ENCODE measurements at places on chromosomes 16 and 17.

DNA sequence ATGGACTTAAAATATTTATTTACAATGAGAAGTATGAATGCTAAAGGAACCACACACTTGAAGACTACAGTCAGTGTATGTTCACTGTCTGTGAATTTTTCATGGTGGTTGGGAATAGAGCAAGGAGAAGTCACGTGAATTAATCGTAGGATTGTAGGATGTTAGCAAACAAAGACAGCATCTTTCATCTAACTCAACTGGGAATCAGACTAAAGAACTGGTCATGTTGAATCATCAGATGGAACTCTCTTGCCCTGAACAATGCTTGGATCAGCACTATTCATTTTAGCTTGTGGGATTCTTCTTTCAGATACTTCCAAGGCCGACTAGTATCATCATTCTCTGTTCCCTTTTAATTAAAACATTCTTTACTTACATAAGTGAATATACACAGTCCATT lies 18.1 kb downstream of the KCNJ2 start:
- no peak for DNase-seq

DNA sequence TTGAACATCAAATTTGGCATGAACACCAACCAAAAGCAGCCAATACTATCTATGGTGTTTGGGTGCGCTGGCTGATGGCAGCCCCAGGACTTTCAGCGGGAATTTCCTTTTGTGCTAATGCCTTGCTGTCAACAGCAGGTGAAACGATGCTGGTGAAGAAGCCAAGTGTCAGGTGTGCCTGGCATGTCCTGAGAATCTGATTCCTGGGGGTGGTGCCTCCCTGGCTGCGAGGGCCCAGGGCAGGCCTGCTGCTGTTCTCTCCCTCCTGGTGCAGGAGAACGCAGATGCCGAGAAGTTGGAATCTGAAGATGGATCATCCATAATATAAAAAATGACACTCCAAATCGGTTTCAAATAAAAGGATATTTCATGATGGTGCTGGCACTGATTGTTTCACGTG lies 62.0 kb upstream of the DNAJA2 start:
- no peak for DNase-seq

DNA sequence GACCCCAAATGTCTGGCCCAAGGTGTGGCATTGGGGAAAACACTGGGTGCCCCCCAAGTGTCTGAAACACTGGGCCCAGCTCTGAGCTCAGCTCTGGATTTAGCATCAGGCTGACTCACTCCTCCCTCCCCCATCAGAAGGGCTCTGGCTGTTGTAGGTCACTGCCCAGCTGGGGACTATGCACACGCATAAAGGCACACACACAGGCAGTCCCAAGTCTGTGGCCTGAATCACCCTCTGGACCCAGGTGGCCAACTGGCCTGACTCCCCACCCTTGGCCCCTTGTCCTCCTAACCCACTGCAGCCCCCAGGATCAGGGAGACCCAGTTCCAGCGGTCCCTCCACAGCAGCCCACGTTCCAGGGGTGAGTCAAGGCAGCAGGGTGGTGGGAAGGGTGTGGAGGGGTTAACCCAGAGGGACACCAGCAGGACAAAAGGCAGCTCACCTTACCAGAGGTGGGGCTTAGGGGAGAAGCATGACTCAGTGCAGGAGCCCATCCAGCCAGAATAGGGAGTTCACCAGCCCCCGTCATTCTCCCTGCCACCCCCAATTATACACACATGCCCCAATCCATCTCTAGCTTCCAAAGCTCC lies 47.0 kb downstream of the MYO18A start:
- DNase-seq: peak; percentile 34

GRCh38 chr16:2072926-2073325 lies 25.1 kb downstream of the TSC2 start:
- DNase-seq: no peak

- no peak for DNase-seq
These were observed 117.1 kb upstream of the COX10 start for GRCh38 chr17:13952009-13952750.

GRCh38 chr17:3035968-3036280 lies 27.5 kb downstream of the OR1D5 start:
- no peak for DNase-seq

DNA sequence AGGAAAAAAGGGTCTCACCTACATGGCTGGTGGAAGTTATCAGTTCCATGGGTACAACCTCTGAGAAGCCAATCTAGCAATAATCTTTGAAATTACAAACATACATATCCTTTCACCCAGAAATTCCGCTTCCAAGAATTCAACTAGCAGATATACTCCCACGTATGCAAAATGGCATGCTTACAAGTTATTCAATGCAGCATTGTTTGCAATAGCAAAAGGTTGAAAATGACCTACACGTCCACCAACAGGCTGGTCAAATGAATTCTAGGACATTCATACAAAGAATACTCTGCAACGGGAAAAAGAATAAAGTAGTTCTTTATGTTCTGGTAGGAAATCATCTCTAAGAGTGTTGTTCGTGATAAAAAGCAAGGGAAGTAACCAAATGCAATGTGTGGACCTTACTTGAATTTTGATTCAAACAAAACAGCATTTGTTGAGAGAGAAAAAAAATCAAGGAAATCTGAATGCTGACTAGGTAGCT lies 63.7 kb upstream of the NLK start:
- no peak for DNase-seq

DNA sequence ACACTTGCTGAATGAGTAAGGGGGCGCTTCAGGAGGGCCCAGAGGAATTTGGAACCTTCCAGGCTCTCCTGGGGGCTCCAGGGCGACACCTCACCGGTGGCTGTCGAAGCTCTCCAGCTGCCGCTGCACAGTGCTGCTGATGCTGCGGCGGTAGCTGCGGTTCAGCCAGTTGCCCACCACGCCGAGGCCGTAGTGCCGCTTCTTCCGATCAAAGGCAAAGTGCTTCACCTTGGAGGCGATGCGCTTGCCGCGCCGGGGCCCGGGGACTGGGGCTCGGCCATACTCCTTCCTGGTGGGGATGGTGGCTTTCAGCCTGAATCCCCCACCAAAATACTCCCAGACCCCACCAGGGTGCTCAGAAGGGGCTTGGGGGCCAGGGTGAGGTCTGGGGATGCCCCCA lies 9.3 kb downstream of the AANAT start:
- DNase-seq: no peak

DNA sequence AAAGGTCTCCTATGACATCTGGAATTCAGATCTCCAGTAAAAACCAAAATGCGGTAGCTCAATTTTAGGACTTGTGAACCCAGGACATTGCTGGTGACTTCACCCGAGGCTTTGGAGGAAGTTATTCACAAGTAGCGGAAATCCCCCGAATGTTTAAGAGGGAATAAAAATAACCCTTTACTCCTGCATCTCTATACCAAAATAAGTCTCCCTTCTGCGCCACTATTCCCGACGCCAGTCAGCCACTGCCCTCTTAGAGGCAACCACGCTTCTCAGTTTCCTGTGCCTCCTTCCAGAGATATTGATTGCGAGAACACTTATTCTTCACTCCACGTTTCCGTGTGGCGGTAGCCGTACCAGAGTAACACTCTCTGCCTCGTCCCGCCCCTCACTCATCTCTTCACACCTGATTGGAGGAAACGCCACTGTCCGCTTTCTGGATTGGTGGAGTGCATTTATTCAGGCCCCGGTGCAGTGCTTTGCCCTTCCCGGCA lies 27.4 kb downstream of the EMP2 start:
- peak; percentile 32 for DNase-seq

- DNase-seq: no peak
These were observed 427.6 kb downstream of the ZFHX3 start for GRCh38 chr16:72620348-72620747.

- no peak for DNase-seq
These were observed 15.5 kb downstream of the AXIN2 start for GRCh38 chr17:65545705-65546523.

DNA sequence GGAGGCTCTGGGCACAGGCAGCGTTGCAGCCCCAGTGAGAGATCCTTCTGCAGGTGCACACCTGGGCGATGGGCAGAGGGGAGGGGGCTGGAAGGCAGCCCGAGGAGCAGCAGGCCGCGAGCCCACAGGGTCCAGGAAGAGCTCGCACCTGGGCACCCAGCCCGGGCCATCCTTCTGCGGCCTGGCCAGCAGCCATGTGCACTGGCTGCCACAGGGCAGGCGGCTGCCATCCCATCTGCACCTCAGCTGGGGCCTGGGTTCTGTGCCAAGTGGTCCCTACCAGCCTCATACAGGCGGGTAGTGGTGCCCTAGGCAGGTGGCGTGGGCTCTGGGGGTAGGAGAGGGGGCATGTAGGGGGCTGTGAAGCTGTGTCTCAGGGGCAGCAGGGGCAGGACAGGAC lies 197.2 kb downstream of the RBFOX3 start:
- DNase-seq: no peak

DNA sequence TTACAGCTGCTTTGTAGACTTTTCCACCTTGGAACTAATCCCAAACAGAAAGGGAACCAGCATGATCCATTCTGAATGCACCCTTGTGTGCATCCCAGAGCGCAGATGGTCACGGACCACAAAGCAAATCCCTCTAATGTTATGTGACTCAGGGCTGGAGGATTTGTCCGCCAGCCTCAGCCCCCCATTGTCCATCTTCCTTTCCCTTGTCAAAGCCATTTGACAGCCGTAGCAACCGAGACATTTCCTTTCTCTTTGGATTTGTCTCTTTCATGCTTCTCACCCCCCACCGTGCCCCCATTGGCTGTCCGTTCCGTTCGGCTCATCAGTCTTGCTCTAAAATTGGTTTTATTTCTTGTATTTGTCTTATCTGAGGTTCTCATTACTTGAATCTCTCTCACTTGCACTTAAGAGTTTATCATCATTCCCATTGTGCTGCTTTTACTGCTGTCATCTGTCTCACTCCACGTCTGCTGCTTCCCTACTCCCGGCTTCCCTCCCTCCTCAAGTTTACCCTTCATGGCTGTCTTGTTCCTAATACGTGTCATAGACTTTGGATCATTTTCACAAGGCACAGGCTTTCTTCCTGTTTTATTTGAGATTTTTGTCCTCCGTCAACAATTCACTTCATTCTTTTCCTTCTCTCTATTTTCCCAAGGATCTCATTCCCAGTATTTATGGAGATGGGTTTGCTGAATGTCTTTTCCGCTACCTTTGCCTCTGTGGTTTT lies 163.4 kb upstream of the ERCC4 start:
- DNase-seq: no peak

- no peak for DNase-seq
These were observed 459.8 kb downstream of the PMP22 start for GRCh38 chr17:14805348-14805747.

GRCh38 chr17:27417596-27418365 lies 38.5 kb upstream of the KSR1 start:
- no peak for DNase-seq

DNA sequence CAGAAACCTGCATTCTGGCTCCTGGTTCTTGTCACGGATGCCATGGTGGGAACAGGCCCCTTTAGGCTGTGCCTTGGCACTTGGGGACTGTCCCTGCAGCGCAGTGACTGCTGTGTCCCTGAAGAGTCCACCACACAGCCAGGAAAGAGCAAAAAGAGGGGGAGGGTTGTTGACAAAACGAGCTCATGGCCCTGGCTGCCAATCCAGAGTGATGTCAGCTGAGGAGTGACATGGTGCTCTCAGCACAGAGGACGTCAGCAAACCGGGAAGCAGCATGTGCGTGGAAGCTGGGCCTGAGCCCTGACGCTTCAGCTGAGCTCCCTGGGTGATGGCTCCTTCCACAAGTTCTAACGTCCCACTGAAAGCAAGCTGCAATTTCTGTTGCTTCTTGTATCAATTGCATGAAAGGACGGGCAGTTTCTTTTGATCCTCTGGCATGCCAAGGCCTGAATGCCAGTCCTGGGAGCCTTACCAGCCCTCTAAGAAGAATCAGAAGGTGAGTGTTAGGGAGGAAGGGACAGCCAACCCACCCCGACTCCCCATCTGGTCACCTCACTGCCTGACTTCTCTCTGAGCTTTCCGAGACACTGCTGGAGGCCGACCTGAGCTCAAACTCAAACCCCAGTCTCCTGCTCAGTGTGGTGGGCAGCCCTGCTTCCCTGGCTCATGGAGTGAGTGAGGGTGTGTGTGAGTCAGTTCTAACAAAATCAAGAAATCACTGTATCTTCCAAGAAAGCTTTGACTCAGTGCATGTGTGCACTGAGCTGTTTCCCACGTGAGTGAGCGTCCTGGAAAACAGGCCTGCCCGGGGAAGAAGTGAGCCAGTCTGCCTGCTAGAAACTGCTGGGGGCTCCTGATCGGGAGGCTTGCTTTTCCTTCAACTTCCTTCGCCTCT lies 14.7 kb upstream of the WNT3 start:
- DNase-seq: no peak

- no peak for DNase-seq
These were observed 8.3 kb upstream of the RAB5C start for GRCh38 chr17:42163113-42163512.

- no peak for DNase-seq
These were observed 4.4 kb downstream of the BAHCC1 start for GRCh38 chr17:81399481-81400153.

- DNase-seq: no peak
These were observed 55.0 kb downstream of the STH start for GRCh38 chr17:46053911-46054534.
